ENCODE measurements at places on chromosomes 3 and 15.
A peak's percentile ranks its signal among the peaks of the same experiment; 100 is the strongest.

GRCh38 chr15:40930430-40931299 lies 1.5 kb downstream of the DLL4 start:
- DNase-seq, result peak; percentile 47

DNA sequence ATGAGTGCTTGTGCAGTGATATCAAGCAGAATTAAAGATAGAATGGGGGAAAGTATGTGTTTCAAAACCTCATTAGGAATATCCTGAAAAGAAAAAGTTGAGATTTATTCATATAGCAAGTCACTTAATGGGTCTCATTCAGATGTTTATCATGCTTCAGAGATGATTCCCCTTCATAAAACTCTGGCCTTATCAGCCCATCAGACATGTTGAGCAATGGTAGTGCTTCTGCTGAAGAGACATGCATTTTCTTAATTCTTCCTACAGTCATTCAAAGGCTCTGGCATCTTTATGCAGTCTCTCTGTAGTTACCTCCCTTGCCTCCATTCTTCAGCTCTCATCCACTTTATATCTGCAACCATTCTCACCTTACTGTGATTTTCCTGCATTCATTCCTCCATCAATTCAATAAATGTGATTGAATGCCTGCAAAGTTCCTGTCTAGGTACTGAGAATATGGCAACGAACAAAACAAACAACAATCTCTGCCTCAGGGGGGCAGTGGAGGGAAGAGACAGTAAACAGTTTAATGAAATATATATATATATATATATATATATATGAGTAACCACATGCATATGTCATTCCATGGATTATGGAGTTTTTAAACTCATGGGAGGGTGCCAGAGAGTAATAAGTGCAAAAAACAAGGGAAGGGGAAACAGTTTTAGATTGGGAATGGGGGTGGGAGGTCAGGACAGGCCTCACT lies 138.5 kb downstream of the NECTIN3 start:
- DNase-seq, result no peak

GRCh38 chr3:126908752-126909275 lies 74.1 kb upstream of the PLXNA1 start:
- DNase-seq, result no peak

DNA sequence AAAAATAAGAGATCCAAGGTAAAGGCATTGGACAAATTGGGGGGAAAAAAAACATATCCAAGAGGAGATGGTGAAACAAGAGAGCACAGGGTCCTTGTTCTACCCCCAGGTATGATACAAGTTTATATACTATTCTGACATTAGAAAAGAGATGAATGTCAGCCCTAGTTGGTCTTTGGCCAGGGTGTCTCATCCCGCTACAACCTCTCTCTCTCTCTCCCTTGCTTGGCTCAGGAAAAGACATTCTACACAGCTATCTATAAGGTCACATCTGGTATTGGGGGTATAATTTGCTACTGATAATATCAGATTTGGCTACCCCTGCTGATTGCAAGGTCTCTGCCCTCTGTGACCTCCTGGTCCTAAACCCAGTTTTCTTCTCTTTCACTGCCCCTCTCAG lies 117.2 kb downstream of the GOLIM4 start:
- DNase-seq, result no peak

DNA sequence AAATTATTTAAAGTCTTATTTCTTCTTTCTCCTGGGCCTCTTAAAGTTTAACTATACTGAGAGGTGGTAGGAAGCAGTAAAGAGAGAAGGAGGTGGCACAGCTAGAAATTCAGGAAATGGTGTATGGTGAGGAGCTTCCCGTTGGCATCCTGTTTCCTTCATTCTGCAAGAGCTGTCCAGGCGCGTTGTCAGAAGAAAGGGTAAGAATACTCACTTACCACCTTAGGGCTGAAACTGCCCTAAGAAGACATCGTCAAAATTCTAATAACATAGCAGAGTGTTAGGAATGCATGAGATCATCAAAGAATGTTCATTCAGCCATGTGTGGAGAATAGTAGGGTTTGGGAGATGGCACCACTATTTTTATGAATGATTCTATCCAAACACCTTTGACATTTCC lies 699.6 kb downstream of the MCTP2 start:
- no peak for DNase-seq

DNA sequence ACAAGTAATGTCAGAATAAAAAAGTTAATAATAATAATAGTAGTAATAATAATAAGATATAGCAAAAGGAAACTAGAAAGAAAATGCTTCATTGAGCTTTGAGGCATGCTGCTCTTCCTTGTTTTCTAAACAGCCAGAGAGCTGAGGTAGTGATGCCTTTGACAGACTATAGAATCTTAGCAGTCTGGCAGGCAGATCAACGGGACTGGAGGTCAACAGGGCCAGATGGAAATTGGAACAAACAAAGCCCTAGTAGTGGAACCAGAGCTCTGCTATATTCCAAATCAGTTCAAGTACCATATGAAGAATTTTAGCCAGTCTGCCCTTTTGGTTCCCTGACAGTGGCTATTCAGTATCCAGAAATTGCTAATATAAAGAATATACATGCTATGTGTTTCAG lies 278.6 kb downstream of the NLGN1 start:
- no peak for DNase-seq

DNA sequence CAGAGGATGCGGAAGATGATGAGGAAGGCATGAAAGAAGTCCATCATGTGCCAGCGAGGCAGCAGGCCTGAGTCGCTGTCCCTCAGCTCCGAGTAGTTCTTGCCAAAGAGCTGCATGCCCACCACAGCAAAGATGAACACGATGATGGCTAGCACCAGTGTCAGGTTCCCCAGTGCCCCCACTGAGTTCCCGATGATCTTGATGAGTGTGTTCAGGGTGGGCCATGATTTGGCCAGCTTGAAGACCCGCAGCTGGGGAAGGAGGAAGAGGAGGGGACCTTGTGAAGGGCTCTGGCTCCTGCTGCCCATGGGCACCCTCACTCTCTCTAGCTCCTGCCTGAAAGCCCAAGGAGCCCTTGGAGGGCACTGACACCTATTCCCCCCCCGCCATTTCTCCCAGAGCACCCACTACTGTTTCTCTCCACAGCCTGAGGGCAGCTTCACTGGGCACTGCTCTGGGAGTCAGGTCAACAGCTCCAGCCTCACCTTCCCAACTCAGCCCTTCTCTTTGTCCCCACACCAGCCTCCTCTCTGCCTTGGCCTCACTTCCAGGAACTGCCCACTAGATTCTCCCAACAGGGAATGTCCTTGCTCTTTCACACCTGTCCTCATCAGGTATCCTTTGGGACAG lies 63.6 kb downstream of the SCN5A start:
- DNase-seq, result no peak

GRCh38 chr3:15810702-15811101 lies 12.9 kb upstream of the ANKRD28 start:
- no peak for DNase-seq

GRCh38 chr3:132210476-132211346 lies 106.5 kb upstream of the ACP3 start:
- DNase-seq, result peak; percentile 10

GRCh38 chr3:155064920-155065319 lies 15.2 kb upstream of the MME start:
- no peak for DNase-seq

- no peak for DNase-seq
Observed at GRCh38 chr15:79969146-79969545, 1.9 kb downstream of the BCL2A1 start.

- DNase-seq, result no peak
Observed at GRCh38 chr15:57272771-57273357, 103.4 kb upstream of the CGNL1 start.

- DNase-seq, result no peak
Observed at GRCh38 chr3:10085738-10086137, 22.3 kb downstream of the FANCD2OS start.

DNA sequence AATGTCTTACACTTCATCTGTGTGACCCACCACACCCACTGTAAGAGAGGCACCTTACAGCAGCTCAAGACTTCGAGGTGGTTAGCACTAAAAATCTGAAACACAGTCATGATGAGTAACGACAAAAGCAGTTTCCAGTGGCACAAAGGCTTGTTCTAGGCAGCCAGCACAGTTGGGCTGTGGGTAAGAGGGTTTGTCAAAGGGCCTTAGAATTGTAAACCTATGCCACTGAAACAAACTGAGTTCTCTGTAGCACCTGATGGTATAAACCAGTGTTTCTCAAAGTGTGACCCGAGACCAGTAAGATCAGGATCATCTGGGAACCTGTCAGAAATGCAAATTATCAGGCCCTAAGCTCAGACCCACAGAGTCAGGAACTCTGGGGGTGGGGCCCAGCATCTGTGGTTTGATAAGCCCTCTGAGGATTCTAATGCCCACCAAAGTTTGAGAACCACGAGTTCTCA lies 36.5 kb downstream of the DAPK2 start:
- peak; percentile 75 for DNase-seq

GRCh38 chr3:69031635-69032034 lies 18.2 kb upstream of the EOGT start:
- no peak for DNase-seq

DNA sequence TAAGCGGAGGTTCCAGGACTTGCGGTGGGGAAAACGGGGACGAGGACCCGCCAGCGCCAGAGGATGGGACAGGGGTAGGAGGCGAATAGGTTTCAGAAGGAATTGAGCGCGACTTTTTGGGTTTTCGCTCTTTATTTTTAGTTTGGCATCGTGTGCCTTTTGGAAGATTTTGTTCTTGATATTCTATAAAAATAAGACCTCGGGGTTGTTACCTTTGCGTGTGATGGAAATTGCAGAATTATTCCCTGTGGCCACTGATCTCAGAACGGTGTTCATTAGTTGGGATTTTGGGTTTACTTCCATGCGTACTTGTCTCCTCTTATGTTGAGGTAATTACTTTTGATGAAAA lies 453 bp upstream of the CCDC14 start:
- no peak for DNase-seq

DNA sequence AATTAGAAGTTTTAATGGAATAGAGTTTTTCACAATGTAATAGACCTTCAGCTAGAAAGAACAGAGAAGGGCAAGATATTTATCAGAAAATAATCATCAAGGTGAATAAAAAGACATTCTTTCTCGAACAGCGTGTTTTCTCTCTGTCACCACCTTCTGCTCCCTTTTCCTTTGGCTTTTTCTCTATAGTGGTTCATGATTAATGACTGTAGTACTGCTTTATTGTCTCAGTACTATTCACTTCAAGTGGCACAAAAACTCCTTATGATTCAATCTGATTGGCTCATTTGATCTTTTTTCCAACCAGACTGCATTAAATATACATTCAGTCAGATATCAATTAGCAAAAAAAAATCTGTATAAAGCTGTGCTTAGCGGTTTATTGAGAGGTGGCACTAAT lies 516.0 kb downstream of the OTOL1 start:
- no peak for DNase-seq

GRCh38 chr3:196175722-196176121 lies 35.5 kb downstream of the ZDHHC19 start:
- DNase-seq, result no peak

GRCh38 chr3:43785551-43785950 lies 94.8 kb downstream of the ABHD5 start:
- DNase-seq, result no peak

- no peak for DNase-seq
Observed at GRCh38 chr3:66023738-66024385, 14.9 kb downstream of the MAGI1 start.

GRCh38 chr3:46564190-46565021 lies 1.7 kb downstream of the LRRC2 start:
- no peak for DNase-seq

DNA sequence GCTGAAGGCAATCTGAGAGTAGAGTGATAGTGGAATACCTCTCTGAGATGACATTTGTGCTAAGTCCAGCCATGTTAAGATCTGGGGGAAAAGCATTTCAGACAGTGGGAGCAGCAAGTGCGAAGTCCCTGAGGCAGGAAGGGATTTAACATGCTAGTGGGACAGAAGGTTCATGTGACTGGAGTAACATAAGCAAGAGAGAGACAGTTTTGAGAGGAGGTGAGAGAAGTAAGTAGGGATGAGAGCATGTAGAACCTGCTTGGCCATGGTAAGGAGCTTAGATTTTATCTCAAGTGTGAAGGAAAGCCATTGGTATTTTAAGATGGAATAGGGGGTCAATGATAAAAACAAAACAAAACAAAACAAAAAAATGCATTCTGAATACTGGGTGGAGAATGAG lies 358.6 kb upstream of the KCNH8 start:
- DNase-seq, result no peak
